Kidney (tissue), 22 donors: ENCODE measurements at places on chromosomes 7 and 10. TPM values are rescaled to one million over a fixed set of nuclear protein-coding genes. Genes with fewer than 3 reads are reported as not detected.

- DNase-seq = no peak
Measured at GRCh38 chr10:7417103-7417623, 6.3 kb upstream of the SFMBT2 start.

- no peak for DNase-seq
Measured at GRCh38 chr10:34644224-34644623, 170.9 kb downstream of the PARD3 start.

- no peak for DNase-seq
Measured at GRCh38 chr10:63885156-63885555, 364.0 kb downstream of the REEP3 start.

Gene IL2RA
- polyA plus RNA-seq = 0.54 TPM
